ENCODE measurements at places on chromosomes 7 and 10.

- no peak for DNase-seq
These were observed 873.5 kb downstream of the REEP3 start for GRCh38 chr10:64394744-64395143.

- no peak for DNase-seq
These were observed 764.6 kb downstream of the PHTF2 start for GRCh38 chr7:78563191-78563590.

GRCh38 chr7:4764402-4765007 is 10.9 kb upstream of the AP5Z1 start:
- DNase-seq: no peak

- no peak for DNase-seq
These were observed 141.4 kb downstream of the PLPP4 start for GRCh38 chr10:120598386-120598785.

- peak; percentile 1 for DNase-seq
These were observed 30.8 kb downstream of the SLC16A9 start for GRCh38 chr10:59678884-59679301.

DNA sequence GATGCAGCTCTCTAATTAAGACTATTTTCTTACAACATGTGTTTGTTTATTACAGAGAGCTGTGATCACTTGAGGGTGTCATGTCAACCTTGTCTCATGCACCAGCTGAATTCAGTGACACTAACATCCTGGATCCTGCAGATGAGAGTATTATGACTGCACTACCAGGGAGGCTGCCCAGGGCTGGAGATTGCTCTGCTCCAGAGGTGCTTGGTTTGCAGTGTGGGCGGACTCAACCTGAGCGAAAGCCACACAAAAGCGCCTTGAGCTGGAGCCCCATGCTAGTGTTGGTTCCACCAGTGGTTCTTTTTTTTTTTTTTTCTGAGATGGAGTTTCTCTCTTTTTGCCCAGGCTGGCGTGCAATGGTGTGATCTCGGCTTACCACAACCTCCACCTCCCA is 33.8 kb upstream of the ATXN7L1 start:
- no peak for DNase-seq

- peak; percentile 43 for DNase-seq
These were observed 12.2 kb upstream of the LGI1 start for GRCh38 chr10:93745408-93746065.

- no peak for DNase-seq
These were observed 1.1 kb upstream of the MOGAT3 start for GRCh38 chr7:101201695-101202602.

Measured in Daoy (cell line).